ENCODE measurements at places on chromosomes 16 and 17.

DNA sequence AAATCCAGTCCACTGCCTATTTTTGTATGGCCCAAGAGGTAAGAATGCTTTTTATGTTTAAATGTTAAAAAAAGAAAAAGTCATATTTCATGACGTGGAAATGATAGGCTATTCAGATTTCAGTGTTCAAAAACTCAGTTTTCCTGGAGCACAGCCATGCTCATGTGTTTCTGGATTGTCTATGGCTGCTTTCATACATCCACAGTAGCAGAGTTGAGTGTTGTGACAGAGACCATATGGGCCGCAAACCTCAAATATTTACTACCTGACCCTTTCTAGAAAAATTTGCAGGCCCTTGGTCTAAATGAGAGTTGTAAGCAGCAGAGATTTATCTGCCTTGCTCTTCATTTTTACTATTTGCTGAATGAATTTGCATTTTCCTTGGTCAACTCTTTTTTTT lies 264.1 kb downstream of the CBLN1 start:
- DNase-seq = no peak

GRCh38 chr17:57662644-57663308 lies 82.3 kb downstream of the CCDC182 start:
- peak; percentile 94 for DNase-seq

DNA sequence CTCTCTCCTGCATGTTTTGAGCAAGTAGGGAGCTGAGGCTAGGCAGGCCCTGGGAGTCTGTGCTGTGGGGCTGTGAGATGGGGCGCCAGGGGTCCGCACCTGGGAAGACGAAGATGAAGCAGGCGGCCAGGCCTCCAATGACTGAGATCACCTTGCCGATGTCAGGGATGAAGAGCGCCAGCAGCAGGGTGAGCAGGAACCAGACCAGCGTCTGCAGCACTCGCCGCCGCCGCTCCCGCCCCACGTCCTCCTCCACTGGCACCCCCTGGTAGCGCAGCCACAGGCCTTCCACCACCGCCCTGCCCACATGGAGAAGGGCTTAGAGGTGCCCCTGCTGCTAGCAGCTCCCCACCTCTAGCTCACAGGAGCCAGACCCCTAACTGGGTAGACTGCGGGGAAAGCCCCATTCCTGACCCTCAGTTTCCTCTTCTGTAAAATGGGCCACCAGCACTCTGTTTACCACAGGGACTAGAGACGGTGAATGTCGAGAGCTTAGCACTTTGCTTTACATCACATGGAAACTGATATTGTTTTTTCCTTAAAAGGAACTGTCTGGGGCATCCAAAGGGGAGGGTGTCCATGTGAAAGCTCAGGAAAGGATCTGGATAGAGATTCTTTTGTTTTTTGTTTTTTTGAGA lies 13.5 kb downstream of the SLC38A7 start:
- DNase-seq = no peak

DNA sequence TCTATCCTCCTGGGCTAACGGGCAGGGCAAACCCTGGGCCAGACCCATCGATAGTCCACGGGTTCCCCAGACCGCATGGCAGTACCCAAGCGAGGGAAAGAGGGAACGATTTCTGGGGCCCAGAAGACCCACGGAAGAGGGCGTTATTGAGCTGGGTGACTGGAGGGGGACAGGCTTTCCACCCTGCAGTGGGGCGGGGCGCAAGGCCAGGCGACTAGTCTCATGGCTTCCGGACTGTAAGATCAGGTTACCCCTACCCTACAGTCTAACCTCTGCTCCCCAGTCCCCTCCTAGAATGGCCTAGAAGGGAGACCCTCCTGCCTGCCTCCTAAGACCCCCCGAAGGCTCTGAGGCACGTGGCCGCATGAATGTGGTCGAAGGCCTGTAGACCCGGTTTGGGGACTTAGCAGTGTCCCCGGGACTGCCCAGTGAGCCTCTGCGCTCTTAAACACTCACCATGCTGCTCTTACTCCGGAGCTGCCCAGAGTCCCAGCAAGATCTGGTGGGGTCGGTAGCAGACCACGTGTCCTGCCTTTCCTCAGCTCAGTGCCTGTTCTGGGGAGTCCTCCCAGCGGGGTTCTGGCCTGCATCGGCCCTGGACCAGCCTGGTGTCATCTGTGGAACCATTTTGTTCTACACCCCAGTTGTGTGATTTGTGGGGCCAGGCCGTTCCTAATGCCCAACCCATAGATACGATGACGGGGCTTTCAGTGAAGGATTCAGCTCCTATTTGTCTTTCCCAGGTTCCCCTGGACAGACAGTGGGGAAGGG lies 13.2 kb upstream of the AURKB start:
- DNase-seq = peak; percentile 34

- DNase-seq = no peak
Measured at GRCh38 chr16:20853143-20853542, 46.8 kb downstream of the REXO5 start.

- no peak for DNase-seq
Measured at GRCh38 chr17:8021565-8022359, 17.1 kb upstream of the ALOX15B start.

- no peak for DNase-seq
Measured at GRCh38 chr17:54968988-54969332, 395 bp downstream of the STXBP4 start.

GRCh38 chr17:83061586-83061985 lies 17.8 kb upstream of the METRNL start:
- DNase-seq = no peak

DNA sequence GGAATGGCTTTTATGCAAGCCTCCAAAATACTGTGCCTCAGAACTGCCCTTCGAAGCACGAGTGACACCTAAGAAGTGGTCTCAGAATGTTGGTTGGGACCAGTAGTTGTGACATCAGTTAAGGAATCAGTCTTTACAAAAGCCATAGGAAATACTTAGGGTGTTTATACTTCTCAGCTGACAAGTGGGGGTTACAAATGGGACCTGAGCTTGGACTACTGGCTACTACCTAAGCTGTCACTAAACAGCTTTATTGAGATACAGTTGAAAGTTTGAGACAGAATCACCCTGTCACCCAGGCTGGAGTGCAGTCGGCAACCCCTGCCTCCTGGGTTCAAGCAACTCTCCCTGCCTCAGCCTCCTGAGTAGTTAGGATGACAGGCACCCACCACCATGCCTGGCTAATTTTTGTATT lies 5.0 kb downstream of the RPL19 start:
- DNase-seq = no peak

GRCh38 chr16:79808731-79809130 lies 208.2 kb upstream of the MAF start:
- DNase-seq = no peak

- no peak for DNase-seq
Measured at GRCh38 chr17:61307905-61308886, 91.4 kb upstream of the TBX2 start.

DNA sequence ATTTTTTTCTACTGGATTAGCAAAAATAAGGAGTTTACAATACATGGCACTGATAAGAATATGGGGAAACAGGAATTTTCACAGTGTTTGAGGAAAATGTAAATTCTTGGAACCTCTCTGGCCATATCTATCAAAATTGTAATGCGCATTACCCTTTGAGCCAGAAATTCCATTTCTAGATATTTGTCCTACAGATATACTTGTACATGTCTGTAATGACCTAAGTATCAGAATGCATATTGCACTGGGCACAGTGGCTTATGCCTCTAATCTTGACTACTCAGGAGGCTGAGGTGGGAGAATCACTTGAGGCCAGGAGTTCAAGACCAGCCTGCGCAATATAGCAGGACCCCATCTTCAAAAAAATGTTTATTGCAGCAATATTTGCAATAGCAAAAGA lies 25.8 kb upstream of the HAS3 start:
- no peak for DNase-seq

GRCh38 chr17:80270836-80271235 lies 10.2 kb downstream of the RNF213 start:
- peak; percentile 22 for DNase-seq

GRCh38 chr17:48328457-48328856 lies 101.6 kb downstream of the SKAP1 start:
- DNase-seq = peak; percentile 37

- no peak for DNase-seq
Measured at GRCh38 chr17:81453712-81454111, 58.5 kb downstream of the BAHCC1 start.

- no peak for DNase-seq
Measured at GRCh38 chr17:79490530-79490929, 120.3 kb downstream of the RBFOX3 start.

DNA sequence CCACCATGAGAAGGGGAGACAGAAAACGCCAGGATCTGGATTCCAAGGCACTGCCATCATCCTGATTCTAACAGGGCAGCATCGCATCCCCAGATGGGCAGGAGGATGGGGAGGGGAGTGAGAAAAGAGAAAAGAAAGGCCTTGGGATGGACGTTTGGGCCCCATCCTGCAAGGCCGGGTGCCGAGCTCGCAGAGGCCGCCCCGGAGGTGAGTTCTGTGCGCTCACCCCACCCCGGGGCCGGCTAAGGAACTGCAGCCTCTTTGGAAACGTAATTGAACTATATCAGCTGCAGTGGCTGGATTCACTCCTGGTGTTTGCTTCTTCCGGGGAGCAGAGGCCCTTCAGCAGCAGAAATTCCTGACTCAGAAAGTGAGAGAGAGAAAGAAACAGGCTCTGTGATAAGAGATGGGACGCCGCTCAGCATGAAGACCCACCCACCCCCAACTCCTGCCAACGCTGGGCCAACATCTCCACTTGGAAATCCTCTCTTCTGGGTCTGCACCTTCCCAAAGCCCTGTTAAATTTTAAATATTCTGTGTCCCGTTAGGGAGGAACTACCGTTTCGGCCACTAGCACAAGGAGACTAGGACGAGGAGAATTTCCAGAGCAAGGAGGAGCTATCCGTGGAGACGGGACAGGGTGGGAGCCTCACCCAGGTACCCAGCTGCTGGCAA lies 8.5 kb upstream of the SSTR2 start:
- peak; percentile 77 for DNase-seq

DNA sequence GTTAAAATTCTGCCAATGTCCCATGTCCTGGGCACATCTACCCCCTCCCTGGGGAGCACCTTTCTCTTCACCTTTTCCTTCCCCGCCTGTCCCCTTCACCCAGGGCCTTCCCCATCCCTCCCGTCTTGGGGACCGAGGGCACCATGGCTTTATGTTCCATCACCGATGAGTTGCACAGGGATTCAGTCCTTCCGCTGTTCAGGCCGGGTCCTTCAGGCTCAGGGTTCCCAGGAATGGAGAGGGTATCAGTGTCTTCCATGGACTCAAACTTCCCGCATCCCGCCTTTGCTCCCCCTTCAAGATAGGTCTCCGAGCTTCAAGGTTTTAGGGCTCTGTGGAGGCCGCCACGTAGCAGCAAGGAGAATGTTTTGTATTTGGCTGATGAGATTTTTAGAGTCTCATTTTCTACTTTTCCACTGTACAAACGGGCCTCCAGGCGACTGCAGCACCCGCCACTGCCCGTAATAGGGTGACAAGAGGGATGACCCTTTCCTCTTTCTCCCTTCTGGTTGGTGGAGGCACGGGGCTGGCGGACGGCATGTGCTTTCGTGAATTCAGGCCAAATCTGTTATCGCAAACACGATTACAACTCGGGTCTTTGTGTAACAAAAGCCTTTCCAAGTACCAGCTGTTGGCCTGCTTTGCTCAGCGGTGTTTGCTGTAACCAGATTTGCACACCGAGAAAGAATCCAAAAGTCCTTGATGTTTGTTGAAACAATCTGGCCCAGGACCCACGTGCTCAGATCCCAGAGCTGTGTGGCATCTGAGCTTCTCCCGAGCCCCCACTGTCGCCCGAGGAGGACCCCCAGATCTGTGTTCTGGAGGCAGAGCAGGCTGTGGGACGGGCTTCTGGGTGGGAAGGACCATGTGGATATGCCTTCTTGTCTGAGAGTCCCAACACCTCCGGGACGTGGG lies 236.3 kb downstream of the SEC14L1 start:
- peak; percentile 51 for DNase-seq

DNA sequence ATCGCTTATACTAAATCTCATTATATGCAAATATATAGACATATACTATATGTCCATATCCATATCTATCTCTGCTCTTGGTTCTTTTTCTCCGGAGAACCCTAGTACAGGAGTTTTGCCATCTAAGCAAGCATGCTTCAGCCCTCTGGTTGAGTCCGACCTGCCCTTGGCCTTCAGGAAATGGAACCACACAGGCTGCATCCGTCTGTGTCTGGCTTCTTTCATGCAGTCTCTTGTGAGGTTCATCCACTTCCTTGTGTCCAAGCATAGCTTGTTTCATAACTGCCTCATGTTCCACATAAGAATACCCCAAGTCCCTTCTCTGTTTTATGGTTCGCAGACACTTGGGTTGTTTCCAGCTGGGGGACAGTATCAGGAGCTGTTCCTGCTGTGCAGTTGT lies 16.8 kb downstream of the SNX20 start:
- no peak for DNase-seq

- no peak for DNase-seq
Measured at GRCh38 chr16:87131061-87131995, 185.9 kb downstream of the C16orf95 start.

- DNase-seq = no peak
Measured at GRCh38 chr16:19766988-19767387, 48.9 kb downstream of the IQCK start.

GRCh38 chr17:74552037-74552436 lies 6.1 kb upstream of the CD300C start:
- no peak for DNase-seq

DNA sequence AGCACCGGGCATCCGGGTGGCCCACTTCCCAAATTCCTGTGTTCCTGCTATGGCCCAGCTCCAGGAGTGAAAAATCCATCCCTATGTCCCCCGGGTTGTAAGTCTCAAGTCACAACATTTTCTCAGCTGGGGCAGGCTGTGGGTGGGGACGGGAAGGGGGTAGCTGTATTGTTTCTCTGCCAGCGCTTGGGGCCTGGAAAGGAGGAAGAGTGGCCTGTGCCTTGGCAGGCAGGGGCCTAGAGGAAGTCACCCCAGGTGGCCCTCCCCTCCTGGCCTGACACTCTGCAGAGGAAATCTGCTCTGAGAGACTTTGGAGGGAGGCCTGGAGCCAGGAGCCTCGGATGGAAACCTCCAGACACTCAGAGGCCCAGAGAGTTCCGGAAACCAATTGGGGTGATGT lies 10.6 kb upstream of the SCN4A start:
- no peak for DNase-seq

GRCh38 chr16:893360-893759 lies 77.4 kb downstream of the LMF1 start:
- DNase-seq = no peak

- no peak for DNase-seq
Measured at GRCh38 chr16:22400900-22401299, 26.5 kb upstream of the CDR2 start.

GRCh38 chr17:79834565-79835469 lies 4.4 kb downstream of the CBX4 start:
- DNase-seq = no peak

- peak; percentile 43 for DNase-seq
Measured at GRCh38 chr16:20675488-20676267, 21.8 kb downstream of the ACSM1 start.

GRCh38 chr16:20510323-20510722 lies 59.0 kb downstream of the ACSM2A start:
- no peak for DNase-seq

- peak; percentile 49 for DNase-seq
Measured at GRCh38 chr16:29804455-29805231, 1.7 kb upstream of the MAZ start.

DNA sequence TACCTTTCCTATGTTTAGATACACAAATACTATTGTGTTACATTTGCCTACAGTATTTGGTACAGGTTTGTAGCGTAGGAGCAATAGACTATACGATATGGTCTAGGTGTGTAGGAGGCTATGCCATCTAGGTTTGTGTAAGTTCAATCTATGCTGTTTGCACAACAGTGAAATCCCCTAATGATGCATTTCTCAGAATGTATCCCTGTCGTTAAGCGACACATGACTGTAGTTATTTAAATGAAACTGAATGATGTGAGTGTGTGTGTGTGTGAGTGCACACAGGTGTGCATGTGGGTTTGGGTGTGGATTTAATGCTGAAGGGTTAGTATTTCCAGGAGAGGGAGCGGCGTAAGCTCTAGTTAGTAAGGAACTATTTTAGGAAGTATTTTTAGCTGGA lies 34.6 kb upstream of the SMIM36 start:
- no peak for DNase-seq

Measured in NCI-H2081 (cell line).